ENCODE measurements at places on chromosomes 5 and 9.

DNA sequence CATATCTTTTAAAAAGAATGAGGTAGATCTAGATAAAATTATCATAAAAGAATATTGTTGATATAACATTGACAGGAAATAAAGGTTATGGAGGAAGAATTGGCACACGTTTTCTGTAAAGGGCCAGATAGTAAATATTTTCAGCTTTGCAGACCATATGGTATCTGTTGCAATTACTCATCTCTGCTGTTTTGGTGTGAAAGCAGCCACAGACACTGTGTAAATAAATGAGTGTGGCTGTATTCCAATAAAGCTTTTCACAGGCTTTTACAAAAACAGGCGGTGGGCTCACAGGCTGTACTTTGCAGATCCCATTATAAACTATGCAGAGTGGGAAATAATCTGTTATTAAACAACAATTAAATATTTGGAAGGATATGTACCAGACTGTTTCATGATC is 87.4 kb downstream of the SGCD start:
- no peak for DNase-seq

GRCh38 chr5:69167929-69168328 is 979 bp downstream of the CCNB1 start:
- no peak for DNase-seq

- DNase-seq = no peak
Measured at GRCh38 chr5:133485468-133485867, 126.9 kb downstream of the FSTL4 start.

DNA sequence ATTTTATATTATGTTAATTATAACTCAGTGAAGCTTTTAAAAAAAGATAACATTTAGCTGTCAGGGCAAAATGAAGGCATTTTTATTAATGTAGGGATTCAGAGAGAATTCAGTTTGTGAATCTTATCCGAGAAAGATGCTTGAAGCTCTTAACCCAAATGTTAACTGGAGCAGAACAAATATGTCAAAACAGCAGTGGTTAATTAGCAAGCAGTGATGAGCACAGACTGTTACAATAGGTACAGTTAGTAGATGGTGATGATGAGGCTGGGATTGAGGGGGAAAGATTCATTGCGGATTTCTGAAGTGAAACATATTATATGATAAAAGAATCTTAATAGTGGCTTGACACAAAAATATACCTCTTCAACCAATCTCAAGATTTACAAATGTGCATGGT is 356.7 kb downstream of the DIRAS2 start:
- no peak for DNase-seq

DNA sequence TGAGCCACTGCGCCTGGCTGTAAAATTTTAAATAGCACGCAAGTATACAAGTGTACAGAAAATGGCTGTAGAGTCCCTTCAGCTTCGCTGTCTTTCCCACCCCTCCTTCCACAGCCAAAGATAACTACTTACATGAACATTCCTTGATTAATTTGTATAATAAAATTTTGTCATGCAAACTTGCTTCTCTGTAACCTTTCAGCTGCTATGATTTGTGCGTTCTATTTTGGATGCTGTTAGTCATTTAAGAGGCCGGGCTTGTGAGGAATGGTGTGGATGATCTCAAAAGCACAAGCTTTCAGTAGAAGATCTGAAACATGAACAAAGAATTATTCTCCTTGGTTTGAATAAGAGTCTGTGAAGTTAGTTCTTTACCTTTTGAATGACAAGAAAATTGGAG is 115.0 kb upstream of the TLE1 start:
- DNase-seq = no peak

DNA sequence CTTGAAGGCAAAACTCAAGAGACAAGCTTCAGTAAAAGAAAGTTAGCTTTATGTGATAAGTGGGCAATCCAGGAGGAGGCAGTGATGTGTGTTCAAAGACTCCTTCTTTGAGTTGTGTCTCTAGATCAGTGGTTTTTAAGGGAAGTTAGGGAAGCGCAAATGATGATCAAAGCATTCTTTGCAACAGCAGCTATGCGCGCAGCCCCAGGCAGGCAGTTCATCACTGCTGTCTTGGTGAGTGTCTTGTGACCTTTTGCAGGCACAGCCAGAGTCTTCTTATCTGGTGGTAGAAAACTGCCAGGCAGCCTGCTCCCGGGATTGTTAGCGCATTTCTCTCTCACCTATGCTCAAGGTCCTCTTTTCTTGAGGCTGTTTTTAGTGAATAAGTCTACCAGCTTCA is 40.3 kb upstream of the CLK4 start:
- DNase-seq = no peak

GRCh38 chr5:159915904-159916840 is at the start of gene ADRA1B:
Gene ADRA1B, plus strand, starts transcription at chr5:159916482. Its CDS starts 424 bp downstream, at chr5:159916906.
- DNase-seq = no peak

GRCh38 chr9:70559102-70559501 is 144.6 kb upstream of the KLF9 start:
- DNase-seq = no peak

DNA sequence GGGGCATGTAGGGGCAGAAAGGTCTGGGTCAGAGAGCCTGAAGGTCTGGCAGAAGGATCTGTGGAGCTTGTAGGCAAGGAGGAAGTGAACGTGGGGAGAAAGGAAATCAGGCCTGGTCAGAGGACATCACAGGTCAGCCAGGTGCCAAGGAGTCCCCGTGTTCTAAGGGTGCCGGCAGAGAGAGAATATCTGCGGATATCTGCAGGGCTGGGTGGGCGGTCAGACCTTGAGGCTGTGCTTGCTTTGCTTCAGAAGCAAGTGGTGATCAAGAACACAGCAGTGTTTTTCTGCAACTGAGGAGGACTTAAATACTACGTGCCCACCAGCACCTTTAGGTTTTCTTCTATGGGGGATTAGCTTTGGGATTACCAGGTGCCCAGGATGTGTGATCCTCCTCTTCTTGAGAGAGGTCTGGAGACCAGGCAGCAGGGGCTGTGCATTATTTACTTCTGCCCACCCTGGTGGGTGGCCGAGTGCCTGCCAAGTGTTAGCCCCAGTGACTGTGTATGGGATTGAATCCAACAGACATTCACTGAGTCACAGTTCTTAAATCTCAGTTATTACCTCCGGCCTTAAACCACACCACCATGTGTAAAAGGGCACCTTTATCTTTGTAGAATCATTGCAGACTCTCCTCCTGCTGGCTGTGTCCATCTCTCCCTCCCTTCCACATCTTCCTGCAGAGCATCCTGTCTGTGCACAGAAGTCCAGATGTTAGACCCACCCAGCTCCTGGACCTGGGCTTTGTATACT is 12.5 kb upstream of the SHB start:
- DNase-seq = no peak

DNA sequence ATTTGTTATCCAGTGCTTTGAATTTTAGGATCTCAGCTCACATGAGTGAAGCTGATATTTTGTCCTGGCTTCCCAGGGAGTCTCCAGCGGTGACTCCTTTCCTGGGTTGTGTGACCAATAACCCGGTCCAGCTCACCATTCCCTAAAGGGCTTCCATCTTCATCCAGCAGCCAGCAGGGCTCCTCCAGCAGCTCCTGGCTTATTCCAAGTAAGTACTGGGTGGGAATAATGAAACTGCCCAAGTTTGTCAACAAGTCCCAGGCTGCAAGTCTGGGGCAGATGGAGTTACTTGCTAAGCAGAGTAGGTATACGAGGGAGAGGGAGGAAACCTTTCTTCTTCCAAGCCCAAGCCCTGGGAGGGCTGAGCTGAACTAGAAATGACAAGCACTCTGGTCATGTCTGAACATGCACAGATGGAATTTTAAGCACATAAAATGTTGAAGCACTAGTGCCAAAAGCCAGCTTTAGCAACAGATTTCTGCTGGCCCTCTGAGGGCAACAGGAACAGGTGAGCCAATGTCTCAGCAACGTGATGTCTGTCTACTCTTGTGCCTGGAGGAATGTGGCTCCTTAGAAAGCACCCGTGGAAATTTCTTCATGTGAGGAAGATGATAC is 153.7 kb upstream of the DAPK1 start:
- DNase-seq = no peak

DNA sequence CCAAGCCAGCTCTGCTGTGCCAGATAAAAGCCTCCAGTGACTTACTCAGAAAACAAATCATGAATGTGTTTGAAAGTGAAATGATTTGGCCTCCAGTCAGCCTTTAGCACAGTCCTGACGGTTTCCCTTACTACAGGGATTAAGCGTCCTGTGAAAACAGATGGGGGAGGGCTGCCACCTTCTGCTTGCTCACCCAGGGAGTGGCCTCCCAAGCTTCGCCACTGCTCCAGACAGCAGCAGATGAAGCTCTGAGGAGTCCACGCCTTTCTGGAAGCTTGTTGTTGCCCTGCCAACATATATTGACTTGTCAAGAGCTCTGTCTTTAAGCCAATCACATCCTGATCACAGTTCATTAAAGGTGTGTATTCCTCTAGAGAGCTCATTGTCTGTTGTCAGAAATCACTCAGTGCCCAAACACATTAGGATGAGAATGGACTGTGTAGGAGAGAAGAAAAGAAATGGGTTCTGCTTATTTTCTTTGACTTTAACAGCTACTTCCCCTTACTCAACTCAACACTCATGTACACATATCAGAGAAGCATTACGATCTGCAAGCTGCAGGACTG is 4.9 kb upstream of the FYB1 start:
- no peak for DNase-seq

- no peak for DNase-seq
Measured at GRCh38 chr9:37676411-37676830, 25.7 kb downstream of the FRMPD1 start.

GRCh38 chr5:62041156-62041756 is 264.8 kb upstream of the KIF2A start:
- DNase-seq = no peak

DNA sequence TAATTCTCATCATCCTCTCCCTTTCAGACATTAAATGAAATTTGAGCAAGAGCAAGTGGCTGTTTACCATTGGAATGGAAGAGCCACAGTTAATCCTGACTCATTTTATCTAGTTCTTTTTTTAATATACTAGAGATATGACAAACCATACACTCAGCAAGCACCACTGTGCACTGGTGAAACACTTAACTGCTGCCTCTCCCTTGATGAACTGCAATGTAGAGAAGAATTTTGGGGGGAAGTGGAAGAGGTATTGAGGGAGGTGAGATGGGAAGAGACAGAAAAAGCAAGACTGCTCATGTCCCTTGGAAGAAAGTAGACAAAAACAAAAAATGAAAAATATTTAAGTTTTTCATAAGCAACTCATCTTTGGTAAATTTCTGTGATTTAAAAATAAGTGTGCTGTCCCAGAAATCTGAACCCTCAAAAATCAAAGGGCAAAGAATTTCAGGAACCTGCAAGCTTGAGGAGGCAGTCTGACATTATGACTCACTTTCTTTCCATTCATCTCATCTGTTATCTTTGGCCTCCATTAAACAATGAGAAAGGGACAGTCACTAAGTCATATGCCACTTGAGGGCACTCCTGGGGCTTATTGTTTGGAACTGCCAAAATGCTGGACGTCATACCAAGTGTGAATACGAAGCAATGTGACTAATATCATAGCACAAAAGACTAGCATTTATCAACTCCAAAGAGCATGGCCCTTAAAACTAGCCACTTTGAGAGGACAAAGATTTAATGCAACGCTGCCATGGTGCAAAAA is 566.8 kb upstream of the DMAC1 start:
- no peak for DNase-seq

GRCh38 chr9:15909297-15909696 is 356.5 kb downstream of the CCDC171 start:
- DNase-seq = no peak

GRCh38 chr9:133997584-133997983 is 5.5 kb upstream of the VAV2 start:
- no peak for DNase-seq

DNA sequence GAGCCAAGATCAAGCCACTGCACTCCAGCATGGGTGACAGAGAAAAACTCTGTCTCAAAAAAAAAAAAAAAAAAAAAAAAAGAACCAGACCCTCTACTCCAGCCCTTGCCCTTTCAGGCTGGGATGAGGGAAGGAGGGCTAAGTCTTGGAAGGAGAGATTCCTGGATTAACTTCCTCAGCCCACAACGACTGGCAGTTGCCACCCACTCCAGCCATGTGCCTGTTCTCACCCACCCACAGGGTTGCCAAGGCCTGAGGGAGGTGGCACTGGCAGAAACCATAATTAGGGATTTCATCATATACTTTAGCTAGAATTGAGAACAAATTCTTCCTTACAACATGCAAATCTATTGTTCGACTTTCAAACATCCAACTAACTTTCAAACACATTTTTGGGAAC is 87.8 kb upstream of the SLC30A5 start:
- no peak for DNase-seq

DNA sequence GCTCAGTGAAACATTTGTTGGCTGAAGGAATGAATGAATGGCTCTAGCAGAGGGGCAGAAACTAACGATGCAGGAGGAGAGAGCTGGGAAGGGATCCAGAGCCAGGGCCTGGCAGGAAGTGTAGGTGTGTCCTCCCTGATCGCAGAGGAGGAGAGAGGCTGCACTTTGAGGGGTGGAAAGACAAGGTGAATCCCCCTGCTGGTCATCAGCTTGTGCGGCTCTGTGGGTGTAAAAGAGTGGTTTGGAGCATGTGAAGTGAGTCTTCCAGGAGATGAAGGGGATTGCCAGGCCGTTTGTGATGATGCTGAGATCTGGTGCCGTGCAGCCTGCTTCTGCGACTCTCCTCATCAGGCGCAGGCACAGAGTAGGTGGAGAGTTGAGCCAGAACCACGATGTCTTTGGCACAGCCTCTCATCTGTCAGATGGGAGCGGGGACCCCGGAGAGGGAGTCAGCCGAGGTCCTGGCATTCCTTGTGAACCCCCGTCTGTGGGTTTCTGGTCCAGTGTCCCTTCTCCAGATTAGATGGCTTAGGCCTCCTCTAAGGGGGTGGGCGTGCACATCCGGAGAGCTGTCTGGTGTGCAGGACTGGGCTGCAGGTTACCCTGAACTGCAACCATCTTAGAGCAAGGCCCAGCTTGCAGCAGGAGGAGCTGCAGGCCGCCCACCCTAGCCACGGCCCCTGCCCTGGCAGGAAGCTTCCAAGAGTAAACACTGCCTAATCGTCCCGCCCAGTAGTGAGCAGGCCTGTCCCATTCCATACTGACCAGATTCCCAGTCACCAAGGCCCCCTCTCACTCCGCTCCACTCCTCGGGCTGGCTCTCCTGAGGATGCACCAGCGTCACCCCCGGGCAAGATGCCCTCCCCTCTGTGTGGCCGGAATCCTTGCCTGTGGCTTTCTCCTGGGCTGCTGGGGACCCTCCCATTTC is at the start of gene ADAMTS13:
Gene ADAMTS13 (plus strand): TSS at position 753 of the 928 bp plus-strand sequence. CDS start 77 bp downstream, at position 830.
- DNase-seq = no peak

GRCh38 chr5:14458414-14458813 is 123.2 kb upstream of the OTULINL start:
- no peak for DNase-seq

DNA sequence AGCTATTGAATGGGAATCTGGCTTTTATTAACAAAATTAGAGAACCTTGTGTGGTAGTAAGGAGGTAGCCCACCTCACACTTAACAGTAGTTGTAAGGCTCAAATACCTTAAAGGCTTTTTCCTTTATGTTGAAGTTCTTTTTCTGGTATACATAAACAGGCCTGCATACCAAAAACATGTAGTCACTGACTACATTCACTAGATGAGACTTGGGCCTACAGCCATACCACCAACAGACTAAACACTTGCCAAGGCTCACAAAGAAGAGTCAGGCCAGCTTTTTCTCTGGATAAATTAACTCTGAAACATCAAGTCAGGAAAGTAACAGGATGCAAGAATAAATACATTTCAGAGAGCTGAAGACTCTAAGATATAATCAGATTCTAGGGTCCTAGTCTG is 78.6 kb upstream of the MPDZ start:
- DNase-seq = no peak

Data from stimulated activated CD8-positive, alpha-beta memory T cell treated with anti-CD3 and anti-CD28 coated beads, Interleukin-4, amount 100 ng/mL, for 1 hour (primary cell).